ENCODE measurements at places on chromosomes 7 and 10.

DNA sequence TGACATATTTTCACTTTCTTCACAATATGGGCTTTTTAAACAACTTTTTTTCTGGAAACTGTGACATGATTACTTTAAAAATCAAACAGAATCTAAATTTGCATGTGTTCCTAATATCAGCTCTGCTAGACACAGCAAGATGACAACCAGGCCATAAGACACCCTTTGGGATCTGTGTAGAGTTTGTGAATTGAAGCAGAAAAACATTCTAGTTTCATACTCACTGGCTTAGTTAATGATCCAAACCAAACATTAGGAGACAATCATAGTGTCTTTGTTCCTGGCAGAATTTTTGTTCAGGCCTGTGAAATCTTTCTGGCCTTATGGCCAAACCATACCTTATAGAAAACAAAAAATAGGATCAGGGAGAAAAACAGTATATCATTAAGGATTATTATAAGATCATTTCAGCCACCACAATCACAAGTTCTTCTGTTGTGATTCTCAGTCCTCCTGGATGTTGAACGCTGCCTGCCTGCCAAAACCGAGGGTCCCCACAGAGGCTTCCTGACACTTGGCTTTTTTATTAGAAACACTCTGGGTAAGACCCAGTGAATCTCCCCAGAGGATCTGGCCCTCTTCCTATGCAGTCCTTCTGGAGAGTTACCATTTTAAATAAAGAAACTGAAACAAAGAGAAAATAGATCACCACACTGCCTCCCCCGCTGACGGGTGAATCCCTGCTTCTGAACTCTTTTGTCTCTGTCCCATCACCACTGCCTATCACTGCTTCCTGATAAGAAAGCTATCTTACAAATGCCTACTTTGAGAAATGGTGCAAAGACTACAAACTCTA lies 79.2 kb upstream of the PPP1R3C start:
- DNase-seq, result no peak

DNA sequence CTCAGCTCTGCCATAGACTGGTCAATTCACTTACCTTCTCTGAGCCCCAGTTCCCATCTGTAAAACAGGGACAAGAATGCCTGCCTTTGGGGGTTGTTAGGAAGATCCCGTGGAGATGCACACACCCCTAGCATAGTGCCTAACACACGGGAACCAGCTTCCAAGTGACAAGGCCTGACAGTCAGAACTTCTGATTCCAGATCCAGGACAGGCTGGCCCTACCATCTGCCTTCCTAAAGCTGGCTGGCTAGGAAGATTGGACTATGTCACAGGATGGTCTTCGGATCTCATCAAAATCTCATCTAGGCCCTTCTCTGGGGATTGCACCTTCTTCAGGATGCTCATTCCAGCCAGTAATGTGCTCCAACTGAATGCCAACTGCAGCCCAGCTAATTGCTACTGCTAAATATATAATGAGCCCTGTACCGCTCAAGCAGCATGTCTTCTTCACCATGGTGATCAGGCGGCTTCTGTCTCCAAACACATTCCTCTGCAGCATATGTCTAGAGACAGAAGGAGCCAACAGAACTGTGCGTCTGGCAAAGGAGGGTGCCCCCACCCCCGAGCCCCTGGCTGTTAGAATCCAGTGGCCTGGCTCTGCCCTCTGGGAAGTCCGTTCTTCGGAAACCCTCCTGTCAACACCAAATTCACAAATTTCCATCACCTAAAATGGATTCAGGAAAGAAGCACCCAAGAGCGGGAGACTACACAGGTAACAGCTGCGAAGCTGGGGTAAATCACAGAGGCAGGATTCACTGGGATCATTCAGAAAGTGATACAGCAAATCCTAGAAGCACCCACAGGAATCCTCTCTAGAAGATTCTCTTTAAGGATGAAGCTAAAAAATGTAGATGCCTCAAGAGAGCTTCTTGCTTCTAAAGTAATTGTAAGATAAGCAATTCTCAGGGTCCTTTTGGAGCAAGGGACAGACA lies 142.1 kb upstream of the EEPD1 start:
- DNase-seq, result no peak

DNA sequence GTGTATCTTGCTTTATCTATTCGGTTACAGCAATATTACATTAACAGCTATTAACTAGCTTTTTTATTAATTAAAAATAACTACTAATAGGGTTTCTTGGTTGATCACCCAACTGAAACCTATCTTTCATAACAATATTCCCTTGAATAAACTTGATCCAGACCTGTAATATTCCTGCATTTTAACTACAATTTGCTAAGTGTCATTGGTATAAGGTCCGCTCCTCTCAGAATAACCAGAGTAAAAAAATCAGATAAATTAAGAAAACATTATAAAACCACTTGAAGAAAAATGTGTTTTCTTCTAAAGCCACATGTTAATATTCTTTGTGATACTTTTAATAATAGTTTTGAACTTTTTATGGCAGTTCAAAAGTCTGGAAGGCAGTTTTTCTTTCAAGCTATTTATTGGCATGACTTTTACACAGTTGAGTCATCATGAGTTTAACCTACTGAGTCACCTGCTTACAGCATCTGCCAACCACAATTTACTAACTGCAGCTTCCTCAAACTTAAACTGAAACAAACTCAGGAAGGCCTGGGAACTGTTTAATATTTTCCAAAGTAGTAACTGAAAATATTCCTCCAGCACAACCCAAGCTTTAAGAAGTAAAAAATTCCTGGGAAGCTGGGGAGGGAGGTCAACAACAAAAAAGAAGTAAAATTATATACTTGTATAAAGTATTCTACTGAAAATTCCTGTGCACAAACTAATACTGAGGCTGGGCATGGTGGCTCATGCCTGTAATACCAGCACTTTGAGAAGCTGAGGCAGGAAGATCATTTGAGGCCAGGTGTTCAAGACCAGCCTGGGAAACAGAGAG lies 103.2 kb downstream of the NRBF2 start:
- DNase-seq, result no peak

DNA sequence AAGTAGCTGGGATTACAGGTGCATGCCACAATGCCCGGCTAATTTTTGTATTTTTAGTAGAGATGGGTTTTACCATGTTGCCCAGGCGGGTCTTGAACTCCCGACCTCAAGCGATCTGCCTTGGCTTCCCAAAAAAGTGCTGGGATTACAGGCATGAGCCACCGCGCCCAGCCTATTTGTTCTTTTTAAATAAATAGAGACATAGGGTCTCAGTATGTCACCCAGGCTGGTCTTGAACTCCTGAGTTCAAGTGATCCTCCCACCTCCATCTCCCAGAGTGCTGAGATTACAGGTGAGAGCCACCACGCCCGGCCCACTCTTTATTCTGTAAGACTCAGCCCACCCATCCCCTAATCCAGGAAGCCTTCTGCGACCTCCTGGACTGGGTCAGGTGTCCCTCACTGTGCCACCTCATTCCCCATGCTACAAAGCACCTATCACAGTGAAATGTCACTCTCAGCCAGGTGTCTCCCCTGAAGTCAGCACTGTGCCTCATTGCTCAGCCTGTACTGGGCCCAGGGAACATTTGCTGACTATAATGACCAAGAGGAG lies 2.8 kb downstream of the TMEM120A start:
- no peak for DNase-seq

Measured in stimulated activated CD4-positive, alpha-beta T cell treated with anti-CD3 and anti-CD28 coated beads, Interleukin-2, amount 100 ng/mL, for 4 hours (primary cell).